Fibroblast of skin of right quadriceps (primary cell): ENCODE measurements at places on chromosomes 3 and 15.

- no peak for DNase-seq
Observed at GRCh38 chr15:45376300-45376928, 1.9 kb downstream of the GATM start.

DNA sequence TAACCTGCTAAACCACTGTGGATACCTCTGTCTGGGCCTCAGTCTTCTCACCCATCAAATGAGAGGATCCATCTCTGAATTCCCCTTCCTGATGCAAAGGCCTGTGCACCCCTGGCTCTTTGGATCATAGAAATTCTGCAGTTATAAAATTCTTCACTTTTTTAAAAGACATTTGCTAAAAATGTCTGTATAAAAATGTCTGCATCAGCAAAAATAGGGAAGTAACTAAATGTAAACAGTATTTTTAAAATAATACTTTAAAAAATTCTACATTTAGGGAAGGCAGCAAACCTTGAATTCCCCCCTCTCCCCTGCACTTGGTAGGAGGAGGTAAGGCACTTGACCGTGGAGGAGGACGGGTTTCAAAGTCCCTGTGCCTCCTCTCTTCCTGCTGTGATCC lies 25.6 kb upstream of the TRIM59 start:
- no peak for DNase-seq

DNA sequence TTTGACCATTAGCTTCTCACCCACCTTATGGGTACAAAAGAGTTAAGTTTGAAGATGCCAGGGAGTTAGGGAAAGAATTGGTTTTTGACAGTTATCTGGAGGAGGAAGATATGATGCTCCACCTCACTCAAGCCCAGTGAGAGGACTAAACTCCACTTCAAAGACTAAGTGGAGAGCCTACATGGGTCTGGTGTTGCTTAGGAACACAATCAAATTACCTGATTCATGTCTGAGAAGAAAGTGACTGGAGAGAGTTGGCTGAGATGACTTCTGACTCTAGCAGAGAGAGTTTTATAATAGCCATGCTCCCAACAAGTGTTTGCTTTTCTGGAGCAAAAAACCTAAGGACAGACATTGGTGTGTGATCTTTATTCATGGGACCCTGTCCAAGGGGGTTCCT lies 43.3 kb downstream of the SUCNR1 start:
- no peak for DNase-seq

DNA sequence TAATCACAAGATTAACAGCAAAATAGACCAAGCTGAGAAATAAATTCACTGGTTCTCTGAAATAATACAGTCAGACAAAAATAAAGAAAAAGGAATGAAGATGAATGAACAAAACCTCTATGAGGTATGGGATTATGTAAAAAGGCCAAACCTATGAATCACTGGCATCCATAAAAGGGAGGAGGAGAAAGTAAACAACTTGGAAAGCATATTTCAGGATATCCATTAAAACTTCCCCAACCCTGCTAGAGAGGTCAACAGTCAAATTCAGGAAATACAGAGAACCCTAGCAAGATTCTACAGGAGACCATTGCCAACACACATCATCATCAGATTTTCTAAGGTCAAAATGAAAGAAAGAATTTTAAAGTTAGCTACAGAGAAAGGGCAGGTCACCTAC lies 649.7 kb upstream of the CBLB start:
- peak; percentile 63 for DNase-seq

DNA sequence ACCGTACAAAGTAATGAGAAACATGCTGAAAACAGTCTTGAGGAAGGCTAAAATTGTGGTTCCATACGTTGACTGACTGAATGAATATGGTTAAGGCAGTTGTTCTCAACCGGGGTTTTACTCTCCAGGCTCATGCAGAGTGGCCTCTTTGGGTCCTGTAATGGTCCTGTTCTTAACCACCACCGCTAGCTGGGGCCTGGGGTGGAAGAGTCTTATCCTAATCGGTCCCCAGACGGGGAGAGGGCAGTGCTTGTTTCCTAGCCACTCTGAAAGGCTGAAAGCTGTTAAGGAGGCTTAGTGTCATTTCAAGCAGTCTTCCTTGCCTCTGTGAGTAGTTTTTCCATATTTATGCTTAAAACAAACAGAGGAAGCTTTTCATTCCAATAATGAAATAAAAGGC lies 32.0 kb downstream of the SELENOT start:
- DNase-seq = no peak

DNA sequence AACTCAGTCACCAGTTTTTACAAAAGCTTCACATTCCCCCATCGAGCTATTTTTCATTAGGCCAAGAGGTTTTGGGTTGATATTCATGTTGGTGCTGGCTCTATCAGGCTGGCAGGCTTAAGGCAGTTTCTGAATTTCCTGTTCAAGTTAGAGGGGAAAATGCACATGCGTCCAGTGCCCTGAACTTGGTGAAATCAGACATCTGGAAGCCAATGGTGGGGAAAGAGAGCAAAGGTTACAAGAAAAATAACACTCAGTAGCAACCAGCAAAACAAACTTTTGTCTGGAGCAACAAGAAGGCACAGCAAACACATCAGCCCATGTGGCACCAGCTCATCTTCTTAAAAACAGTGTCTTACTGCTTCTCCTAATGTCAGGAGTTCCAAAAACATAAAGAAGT lies 155.6 kb upstream of the TSC22D2 start:
- no peak for DNase-seq

DNA sequence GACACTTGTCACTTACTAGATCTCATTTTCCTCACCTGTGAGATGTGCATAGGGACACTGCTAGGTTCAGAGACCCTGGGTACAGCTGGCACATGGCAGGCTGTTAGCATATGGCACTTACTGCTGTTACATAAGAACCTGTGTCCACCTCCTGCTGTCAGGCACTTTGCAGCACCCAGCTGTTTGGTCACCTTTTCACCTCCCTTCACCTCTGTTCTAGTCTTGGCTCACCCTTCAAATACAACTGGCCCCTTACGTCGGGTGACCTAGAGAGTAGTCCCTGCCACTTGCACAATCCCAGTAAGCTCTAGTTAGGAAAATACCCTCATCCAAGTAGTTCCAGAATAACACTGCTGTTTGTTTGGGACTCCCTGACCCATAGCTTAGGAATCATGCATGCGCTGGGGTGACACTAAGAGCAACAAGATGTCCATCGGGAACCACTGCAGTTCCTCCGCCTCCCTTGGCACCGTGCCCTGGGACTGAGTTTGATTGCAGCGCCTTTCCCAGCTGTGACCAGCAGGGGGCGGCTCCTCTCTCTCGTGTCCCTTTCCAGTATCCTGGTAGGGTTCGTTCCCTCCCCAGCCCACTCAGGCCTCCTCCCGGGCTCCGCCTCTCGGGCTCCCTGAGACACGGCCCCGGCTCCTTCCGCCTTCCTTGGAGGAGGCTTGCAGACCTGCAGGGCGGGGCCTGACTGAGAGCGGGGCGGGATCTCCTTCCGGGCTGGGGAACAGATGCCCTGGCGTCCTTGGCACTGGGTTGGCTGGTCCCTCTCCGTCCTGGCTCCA lies 78.6 kb downstream of the ABHD5 start:
- DNase-seq = peak; percentile 96

DNA sequence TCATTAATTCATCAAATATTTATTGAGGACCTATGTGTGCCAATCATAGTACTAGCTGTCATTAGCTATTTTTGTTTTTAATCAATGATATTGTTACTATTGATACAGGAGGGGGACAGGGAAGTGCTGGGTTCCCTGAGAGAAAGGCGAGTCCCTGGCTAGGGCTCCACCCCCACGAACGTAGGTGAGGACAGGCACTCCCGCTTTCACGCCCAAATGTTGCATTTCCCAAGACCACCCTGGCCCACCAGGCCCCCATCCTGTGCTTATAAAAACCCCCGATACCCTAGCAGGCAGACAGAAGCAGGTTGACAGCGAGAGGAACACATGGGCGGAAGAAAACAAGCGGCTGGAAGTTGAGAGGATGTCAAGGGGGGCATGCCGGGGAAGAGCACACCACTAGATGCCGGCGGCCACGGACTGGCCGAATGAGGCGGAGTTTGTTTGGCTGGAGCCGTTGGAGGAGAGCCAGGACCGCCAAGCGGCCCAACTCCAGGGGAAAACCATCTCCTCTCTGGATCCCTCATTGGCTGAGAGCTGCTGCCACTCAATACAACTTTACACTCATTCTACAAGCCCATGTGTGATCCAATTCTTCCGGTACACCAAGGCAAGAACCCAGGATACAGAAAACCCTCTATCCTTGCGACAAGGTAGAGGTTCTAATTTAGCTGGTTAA lies 798.7 kb upstream of the SEMA6D start:
- DNase-seq = no peak

- peak; percentile 44 for DNase-seq
Observed at GRCh38 chr3:159928071-159928491, 60.6 kb upstream of the IL12A start.

- DNase-seq = peak; percentile 41
Observed at GRCh38 chr15:43625106-43625505, 6.5 kb upstream of the STRC start.

GRCh38 chr15:79041601-79042168 lies 48.9 kb downstream of the RASGRF1 start:
- DNase-seq = no peak

DNA sequence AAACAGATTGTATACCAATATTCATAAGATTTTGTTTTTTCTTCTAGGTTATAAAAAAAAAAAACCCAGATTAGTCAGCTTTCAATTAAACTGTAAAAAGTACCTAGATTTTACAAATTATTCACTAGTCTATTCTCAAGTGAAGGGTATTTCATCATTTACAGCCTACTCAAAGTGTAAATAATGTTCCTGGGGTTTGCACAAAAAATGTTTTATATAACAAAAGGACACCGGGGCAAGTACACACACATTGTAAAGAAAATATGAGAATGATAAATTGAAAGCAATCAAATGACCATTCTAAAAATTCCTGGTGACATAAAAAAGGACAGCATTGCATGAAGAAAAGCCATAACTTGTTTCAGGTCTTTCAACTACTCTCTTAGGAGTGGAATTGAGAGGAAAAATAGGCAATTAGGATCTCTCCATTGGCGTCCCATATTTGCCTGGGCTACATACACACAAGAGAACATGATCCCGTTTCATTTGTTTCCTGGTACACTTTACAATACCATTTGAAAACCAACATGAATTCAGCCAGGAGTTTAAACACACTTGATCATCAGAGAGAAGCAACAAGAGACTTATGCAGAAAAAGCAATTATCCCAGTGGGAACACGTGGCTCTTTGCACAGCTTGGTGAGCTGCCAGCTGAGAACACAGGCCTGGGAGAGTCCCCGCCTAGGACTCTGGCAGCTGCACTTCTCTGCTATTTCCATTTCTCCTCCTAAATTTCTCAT lies 1039.2 kb downstream of the ROBO1 start:
- peak; percentile 63 for DNase-seq

DNA sequence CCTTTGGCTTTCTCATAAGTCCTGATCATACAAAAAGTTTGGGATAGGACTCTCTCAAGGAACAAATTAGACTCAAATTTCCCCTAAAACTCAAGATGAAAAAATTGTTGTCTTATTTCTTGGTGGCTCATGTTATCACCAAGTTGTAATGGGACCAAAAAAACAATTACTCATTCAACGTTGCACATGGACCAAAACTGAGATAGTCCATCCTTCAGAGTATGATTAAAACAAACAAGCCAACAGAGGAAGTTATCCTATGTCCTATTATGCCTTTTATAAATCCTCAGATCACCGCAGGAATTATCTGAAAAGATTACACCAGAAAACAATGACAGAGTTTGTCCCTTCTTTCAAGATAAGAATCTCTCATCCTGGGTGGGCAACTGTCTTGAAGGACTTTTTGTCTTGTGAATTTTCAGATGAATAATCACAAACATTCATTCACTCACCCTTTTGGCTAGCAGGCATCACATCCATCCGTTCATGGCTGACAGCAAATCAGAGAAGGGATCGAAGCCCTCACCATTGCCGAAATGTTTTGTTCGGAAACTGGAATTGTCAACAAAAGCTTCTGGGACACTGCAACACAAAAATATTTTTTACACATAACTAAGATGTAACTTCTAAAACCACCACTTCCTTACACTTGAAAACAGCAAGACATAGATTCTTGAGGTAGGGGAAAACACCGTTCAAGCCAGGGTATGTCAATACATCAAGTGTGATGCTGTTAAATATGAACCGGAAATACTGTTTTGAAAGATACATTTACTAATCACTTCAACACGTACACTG lies 90.4 kb downstream of the FOXP1 start:
- no peak for DNase-seq
